ENCODE measurements at places on chromosomes 6 and 20. TPM values are rescaled to one million over a fixed set of nuclear protein-coding genes. Genes with fewer than 3 reads are reported as not detected.

TRIM10 gene
- polyA plus RNA-seq, result 0.48 TPM

COX4I2 gene
- 7.0 TPM for polyA plus RNA-seq

AK9 gene
- polyA plus RNA-seq, result 6.5 TPM

L3MBTL1 gene
- 10.4 TPM for polyA plus RNA-seq

XKR7 gene
- 0.04 TPM for polyA plus RNA-seq

NR2E1 gene
- polyA plus RNA-seq, result not detected

MUC21 gene
- polyA plus RNA-seq, result not detected

PGBD1 gene
- polyA plus RNA-seq, result 7.1 TPM

TMEM170B gene
- polyA plus RNA-seq, result 6.1 TPM

LKAAEAR1 gene
- polyA plus RNA-seq, result 0.18 TPM

ANKRD66 gene
- polyA plus RNA-seq, result 0.39 TPM

BMP2 gene
- polyA plus RNA-seq, result 1.8 TPM

RFX6 gene
- not detected for polyA plus RNA-seq

PLCG1 gene
- 91.2 TPM for polyA plus RNA-seq

ANGPT4 gene
- polyA plus RNA-seq, result 0.04 TPM

ADGRF4 gene
- not detected for polyA plus RNA-seq

C6orf52 gene
- 0.94 TPM for polyA plus RNA-seq

TFAP2B gene
- polyA plus RNA-seq, result 0.08 TPM

BMP6 gene
- polyA plus RNA-seq, result 0.82 TPM

GNMT gene
- polyA plus RNA-seq, result 0.65 TPM
